ENCODE measurements at places on chromosomes 2 and 18. TPM values are rescaled to one million over a fixed set of nuclear protein-coding genes. Genes with fewer than 3 reads are reported as not detected.

TUBA4B gene
- total RNA-seq: not detected

BOLL gene
- not detected for total RNA-seq

PXDN gene
- total RNA-seq: 0.05 TPM

SMAD7 gene
- 5.9 TPM for total RNA-seq

MC5R gene
- not detected for total RNA-seq
